ENCODE measurements at places on chromosomes 5 and 9. TPM values are rescaled to one million over a fixed set of nuclear protein-coding genes. Genes with fewer than 3 reads are reported as not detected.

Gene TNFSF8
- total RNA-seq: 0.15 TPM

Gene KIF4B
- 0.10 TPM for total RNA-seq

Gene PCDHGB5
- total RNA-seq: 0.87 TPM

Gene SLC46A2
- not detected for total RNA-seq

Gene PCDHA8
- total RNA-seq: 0.10 TPM

Gene NUTM2G
- not detected for total RNA-seq

Gene TERT
- 8.9 TPM for total RNA-seq

Gene CAAP1
- total RNA-seq: 7.2 TPM
